ENCODE measurements at places on chromosomes 13 and 19.
A peak's percentile ranks its signal among the peaks of the same experiment; 100 is the strongest.

DNA sequence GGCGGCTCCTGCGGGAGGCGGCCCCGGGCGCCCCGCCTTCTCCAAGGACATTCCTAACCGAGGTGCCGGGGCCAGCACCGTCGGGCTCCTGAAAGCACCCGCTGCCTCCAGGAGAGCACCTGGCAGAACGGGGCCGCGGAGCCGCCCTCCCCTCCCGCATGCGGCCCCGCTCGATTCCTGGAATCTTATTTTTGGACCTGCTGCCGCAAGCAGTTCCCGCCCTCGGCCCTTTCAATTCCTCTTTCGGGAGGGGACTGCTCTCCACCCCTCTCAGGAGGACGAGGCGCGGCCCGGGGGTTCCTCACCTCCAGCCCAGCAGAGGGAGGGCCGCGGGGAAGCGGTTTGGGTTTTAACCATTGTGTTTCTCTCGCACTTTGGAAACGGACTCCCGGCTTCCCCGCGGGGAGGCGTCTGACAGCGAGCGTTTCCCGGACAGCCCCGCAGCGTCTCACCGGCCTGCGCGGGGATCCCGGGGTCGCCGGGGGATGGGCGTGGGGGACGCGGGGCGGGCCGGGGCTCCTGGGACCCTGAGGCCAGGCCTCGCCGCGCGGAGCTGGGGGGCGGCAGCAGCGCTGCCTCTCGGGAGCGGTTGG, 849 bp downstream of the GAS6 start:
- DNase-seq: no peak

DNA sequence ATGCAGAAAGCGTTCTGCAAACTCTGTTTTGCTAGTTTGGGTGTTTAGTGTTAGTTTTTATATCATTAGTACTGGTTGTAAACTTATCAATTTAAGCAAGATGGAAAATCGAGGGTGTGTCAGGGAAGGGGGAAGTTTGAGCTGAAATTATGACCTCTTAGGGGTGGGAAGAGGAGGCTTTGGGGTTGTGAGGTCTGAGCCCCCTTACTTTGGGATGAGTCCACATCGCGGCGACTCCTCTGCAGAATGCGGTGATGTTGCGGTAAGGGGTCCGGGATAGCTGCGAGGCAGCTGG, 743 bp upstream of the NDUFS7 start:
- peak; percentile 69 for DNase-seq

GRCh38 chr19:13064092-13064489, 38.6 kb downstream of the LYL1 start:
- DNase-seq: no peak

- no peak for DNase-seq
These were observed 9.9 kb upstream of the FPR3 start for GRCh38 chr19:51784922-51785690.

DNA sequence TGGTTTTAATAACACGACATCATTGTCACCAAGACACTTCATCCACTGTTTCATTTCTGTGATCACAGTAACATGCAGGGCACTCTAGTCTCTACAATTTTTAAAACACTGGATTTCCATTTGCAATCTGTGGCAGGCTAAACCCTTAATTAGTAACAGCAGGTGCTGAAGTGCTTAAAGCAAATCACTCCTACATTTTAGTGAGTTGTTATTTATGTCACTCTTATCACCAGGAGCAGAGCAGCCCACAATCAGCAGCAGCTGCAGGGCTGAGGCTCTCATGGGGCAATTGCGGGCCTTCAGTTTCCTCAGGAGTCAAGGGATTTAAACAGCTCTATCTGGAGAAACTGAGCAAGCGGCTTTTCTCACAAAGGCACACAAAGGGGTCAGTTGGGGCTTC, 1.6 kb downstream of the SOHLH2 start:
- no peak for DNase-seq

DNA sequence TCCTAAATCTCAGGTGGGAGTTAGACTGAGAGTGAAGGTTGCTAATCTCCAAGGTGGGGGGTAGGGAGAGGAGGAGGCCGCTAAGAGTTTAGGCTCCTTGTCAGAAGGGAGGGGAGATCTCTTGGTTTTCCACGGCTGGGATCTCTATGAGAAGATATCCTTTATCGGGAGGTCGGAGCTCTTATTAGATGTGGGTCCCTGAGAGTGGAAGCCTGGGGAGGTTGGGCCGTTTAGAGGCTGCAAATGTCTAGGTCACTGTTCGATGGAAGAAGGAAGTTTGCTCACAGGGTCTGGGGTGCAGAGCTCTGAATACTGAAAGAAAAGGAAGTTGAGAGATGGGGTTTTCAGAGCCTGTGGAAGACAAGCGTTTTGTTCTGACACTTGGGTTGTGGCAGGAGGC, 3.8 kb downstream of the MYADM start:
- no peak for DNase-seq

DNA sequence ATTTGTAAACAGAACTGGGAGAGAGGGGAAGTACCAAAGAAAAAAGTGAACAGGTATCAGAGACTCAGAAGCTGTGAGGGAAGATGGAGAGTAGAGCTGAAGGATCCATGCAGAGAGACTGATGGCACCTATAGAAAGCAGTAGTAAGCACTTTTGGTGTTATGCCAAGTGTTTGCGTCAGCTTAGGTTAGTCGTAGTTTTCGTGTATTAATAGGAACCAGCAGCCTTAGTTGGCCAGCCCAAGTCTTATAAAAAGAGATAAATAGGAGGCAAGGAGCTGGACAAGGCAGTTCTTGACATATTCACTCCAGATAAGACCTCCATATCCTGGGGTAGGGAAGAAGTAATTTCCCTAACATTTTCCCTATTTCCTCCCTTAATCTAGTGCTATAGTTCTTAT, 214.2 kb downstream of the OXGR1 start:
- no peak for DNase-seq

DNA sequence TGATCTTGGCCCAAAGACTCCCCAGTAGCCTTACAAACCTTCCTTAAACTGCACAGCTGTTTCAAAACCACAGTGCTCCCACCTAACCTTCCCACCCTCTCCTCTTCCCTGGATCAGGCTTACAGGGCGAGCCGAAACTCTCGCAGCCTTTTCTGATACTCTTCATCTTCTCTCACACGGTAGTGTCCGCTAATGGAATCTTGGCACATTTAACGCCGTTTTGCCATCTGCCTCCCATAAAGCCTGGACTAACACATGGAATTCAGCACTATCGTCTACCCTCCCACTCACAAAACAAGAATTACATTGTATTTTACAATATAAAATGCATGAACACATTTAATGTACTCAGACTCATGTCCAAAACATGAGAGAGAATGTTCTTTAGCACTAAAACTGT, 135.9 kb downstream of the RAP2A start:
- DNase-seq: no peak

- DNase-seq: no peak
These were observed 72.1 kb downstream of the IPO5 start for GRCh38 chr13:98025480-98026025.

DNA sequence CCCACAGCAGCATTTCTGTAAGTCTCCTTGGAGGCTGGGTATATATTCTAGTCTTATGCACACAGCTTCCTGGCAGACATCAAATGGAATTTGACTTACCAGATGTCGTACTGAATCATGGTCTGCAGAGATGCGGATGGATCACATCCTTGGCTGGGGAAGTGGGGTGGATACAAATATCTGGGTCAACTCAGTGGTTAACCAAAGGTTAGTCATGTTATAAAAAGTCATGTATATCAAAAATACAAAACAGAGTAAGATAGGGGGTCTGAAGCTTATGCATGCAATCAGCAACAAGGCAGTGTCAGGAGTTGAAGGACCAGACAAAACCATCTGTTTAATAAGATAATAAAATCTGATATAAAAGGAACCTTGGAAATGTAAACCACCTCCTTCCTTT, 61.9 kb downstream of the WASF3 start:
- no peak for DNase-seq

DNA sequence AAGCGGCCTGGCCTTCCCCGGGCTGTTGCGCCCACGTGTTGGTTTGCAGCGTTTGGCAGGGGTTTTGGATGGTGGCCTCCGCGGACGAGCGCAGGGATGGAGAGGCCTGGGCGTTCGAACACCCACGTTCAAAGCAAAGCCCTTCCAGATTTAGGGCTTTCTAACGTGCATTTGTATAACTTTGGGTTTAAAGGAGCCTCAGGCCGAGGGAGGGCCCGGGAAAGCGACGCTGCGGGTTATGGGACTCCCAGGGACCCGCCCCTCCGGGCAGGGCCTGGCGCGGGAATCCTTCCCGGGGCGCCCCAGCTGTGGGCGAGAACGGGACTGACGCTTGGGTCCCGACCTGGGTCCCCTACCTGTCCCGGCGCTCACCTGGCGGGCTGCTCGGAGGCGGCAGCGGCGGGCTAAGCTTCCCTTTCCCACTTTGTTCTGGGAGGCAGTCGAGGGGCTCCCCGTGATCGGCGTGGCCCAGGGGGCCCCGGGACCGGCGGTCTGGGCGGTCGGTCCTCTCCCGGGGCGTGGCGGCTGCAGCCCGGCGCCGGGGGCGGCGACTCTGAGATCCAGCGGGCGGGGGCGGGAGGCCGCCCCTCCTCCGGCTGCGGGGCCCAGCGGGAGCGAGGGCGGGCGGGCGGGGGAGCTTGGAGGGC, at the start of gene FBXO17:
FBXO17 (minus strand) TSS at position 529 of the 647 bp plus-strand sequence. CDS start 25,423 bp downstream, outside the sequence.
- peak; percentile 69 for DNase-seq

DNA sequence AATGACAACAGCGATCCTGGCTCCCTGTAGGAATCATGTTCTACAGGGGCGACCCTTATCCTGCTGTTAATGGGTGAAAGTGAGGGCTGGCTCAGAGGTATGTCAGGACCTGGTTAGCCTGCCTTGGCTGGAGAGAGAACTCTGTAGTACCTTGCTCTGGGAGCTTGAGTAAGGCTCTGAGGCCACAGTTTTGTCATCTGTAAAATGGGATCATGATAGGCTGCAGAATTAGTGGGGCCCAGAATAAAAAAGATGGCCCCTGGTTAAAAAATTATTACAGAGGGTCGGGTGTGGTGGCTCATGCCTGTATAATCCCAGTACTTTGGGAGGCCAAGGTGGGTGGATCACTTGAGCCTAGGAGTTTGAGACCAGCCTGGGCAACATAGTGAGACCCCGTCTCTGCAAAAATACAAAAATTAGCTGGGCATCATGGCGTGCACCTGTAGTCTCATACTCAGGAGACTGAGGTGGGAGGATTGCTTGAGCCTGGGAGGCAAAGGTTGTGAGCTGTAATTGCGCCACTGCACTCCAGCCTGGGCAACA, 10.5 kb upstream of the SAMD1 start:
- DNase-seq: no peak

DNA sequence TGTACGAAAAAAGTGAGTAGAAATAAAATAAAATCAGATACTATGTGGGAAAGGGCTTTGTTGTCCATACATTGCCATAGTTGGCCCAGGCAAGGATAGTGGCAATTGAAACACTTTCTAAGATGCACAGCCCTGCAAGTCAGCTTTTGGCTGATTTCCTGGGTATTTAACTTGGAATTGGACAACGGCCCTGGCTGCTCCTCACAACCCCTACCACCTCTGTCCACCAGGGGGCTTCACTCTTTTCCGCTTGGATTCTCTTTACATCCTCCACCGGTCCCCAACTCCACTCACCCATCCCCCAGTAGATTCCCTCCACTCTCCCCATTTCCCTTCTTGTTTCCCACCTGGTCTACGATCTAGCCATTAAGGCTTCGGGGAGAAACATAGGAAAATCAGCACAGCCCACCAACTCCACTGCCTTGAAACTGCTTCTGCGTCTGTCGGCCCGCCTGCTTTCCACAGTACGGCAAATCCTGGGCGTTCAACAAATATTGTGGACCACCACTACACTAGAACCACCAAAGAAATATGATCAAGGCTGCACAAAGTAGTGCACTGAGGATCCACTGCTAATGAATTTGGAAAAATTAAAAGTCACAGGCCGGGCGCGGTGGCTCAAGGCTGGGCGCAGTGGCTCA, 48.6 kb upstream of the GTF3A start:
- DNase-seq: peak; percentile 78

DNA sequence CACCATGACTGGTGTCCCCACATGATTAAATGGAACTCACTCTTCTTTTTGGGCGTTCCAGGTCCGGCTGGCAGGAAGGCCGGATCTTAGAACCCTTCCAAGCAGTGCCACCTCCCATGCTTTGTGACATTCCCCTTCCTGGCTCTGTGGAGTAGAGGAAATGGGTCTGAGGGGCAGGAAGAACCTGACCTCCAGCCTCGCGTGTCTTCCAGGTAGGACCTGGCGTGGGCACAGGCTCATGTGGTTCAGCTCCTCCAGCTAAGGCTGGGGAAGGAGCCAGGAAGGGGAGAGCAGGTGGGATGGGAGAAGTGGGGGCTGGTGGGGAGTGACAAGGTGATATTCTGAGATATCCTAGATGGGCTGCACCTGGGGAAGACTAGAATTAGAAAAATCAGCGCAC, 2.1 kb downstream of the TMEM255B start:
- DNase-seq: no peak

DNA sequence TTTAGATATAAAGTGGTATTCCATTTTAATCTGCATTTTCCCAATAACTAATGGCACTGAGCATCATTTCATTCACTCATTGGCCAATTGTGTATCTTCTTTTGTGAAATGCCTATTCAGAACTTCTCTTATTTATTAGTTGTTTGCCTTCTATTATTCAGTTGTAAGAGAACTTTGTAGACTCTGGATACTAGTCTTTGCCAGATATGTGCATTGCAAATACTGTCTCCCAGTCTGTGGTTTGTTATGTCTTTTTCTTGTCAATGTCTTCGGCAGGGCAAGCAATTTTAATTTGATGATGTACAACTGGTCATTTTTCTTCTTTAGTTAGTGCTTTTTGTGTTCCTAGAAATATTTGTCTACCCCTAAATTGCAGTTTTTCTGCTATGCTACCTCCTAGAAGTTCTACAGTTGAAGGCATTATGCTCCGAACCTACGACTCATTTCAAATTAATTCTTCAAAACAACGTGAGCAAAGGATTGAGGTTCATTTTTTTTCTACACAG, 115.9 kb downstream of the TSHZ3 start:
- DNase-seq: no peak

- DNase-seq: peak; percentile 89
These were observed 759 bp downstream of the PPP1R15A start for GRCh38 chr19:48872884-48873475.

- no peak for DNase-seq
These were observed 771.0 kb downstream of the EFNB2 start for GRCh38 chr13:105764486-105764885.

- no peak for DNase-seq
These were observed 111.5 kb downstream of the TEX26 start for GRCh38 chr13:31043957-31044356.

DNA sequence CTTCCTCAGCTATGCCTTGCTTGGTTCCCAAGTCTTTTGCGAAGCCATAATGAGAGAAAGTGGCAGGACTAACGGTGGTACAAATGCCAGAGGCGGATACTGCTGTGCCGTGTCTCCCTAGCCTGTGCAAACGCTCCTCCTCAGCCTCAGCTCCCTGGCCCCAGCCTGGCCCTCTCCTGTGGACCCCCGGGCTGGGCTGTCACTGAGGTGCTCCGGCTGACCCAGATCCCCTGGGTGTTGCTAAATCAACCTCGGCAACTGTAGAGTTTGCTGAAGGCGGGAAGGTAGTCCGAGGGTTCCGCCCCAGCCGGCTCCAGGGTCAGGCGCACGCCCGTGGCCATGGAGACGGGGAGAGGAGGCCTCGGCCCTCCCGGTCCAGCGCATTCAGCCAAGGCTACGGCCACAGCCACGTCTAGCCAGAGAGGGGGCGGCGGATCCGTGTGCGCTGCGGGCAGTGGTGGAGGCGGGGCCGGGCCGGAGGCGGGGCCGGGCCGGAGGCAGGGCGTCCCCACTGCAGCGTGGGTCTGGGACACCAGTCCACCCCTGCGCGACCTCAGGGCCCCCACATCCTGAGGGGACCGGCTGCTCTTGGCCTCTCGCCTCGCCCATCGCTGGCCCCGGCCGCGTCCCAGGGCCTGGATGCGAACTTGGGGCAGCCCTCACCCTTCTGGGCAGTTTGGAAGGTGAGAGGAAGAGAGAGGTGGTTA, 16.4 kb upstream of the ZNF492 start:
- DNase-seq: no peak

GRCh38 chr13:75224053-75224742, 257.8 kb downstream of the TBC1D4 start:
- peak; percentile 84 for DNase-seq

Data from muscle of arm (tissue), 14 donors.